ENCODE measurements at places on chromosomes 16 and 17.

- no peak for DNase-seq
Measured at GRCh38 chr16:55284718-55285099, 39.3 kb upstream of the IRX6 start.

DNA sequence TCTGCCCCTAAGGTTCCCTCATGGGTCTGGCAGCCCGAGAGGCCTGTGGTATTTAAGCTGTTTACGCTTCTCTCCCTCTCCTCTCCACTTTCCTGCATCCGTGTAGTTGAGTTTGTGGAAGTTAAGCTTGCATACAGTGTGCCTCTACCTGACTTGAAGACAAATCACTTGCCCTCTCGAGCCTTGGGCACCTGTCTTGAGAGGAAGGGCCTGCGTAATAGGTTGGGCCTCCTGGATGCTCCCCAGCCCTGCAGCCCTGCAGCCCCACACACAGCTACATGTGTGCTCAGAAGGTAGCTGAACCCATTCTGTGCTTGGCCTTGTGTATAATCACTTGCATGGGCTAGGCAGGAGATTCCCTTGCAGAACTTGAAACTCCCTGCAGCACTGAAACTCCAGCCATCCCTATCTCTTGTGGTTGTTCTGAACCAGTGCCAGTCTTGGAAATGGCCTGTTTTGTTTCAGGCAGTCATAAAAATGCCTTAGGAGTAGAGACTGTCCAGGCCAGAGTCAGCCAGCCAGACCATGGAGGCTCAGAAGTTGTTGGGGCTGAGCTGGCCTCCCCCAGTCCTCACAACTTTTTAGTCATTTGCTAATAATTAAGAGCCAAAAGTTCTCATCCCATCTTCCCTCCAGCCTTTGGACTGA, 134.6 kb downstream of the CLEC16A start:
- DNase-seq, result no peak

DNA sequence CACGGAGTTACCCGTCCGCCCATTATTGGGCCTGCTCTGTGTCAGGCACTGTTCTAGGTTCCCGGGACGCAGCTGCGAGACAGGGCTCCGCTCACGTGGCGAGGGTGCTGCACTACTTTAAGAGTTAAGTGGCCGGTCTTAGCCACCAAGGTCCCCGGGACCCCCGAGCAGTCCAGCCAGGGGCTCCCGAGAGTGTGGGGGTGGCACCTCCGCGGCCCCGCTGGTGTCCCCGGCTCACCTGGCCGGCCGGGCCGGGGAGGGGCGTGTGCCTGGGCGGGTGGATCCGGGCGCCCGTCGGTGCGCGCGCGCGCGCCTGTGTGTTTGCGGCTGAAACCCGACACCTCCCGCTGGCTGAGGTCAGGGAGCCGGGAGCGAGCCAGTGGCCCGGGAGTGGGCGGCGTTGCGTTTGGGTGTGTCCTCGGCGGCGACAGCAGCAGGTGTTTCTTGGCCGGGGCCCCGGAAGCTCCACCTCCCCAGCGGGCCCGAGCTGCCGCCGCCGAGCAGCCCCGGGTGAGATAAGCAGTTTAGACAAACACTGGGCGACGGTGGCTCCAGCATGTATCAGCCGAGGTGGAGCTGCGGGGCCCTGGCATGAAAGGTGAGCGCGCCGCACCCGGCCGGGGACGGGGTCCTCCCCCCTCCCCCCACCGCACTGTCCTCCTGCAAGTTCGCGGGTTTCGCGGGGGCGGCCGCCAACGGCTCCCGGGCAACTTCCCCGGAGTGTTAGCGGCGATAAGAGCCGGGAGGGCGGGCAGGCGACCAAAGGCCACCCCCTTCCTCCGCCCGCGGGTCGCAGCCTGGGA, at the start of gene GSE1:
Gene GSE1, plus strand, starts transcription at position 522 of the 803 bp plus-strand sequence. Its CDS starts 70 bp downstream, at position 592.
- peak; percentile 69 for DNase-seq

DNA sequence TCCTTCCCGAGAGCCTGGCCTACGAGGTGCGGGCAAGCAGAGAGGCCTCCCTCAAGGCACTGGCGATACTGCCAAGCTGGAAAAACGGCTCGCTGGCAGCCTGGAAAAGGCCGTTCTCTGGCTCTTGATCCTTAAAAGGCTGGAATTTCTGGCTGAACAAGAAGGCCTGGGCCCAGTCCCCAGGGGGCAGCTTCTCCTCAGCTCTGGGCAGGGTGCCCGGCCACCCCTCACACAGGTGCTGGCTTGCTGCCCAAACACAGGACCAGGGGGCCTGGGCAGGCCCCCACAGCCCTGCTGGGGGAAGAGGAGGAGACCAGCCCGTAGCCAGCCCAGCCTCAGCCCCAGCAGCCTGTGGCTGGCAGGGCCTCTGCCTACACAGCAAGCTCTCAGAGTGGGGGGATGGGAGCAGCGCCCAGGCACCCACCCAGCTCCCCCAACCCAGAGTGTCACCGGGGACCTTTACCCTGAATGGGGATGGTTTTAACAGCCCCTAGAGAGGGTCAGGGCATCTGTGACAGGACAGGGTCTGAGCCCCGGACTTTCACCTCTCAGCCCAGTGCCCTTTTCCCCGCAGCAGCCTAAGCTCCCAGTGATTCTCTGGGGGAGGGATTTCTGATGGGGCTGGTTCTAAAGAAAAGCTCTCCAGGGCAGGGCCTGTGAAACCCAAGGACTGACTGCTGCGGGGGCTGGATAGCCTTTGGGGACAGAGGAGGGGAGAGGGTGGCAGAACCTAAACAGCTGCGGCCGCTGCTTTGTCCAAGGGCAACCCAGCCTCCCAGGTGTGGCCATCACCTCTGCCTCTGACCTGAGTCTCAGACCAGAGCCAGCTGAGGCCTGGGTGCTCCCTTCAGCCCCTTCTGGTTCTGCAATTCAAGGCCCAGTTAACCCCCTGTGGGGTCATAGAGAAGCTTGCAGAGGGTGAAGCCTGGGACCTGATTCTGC, 38.6 kb upstream of the TOB1 start:
- DNase-seq, result no peak

- no peak for DNase-seq
Measured at GRCh38 chr16:69253870-69254341, 57.2 kb upstream of the VPS4A start.

GRCh38 chr17:47205419-47205963, 3.7 kb upstream of the MYL4 start:
- DNase-seq, result no peak

DNA sequence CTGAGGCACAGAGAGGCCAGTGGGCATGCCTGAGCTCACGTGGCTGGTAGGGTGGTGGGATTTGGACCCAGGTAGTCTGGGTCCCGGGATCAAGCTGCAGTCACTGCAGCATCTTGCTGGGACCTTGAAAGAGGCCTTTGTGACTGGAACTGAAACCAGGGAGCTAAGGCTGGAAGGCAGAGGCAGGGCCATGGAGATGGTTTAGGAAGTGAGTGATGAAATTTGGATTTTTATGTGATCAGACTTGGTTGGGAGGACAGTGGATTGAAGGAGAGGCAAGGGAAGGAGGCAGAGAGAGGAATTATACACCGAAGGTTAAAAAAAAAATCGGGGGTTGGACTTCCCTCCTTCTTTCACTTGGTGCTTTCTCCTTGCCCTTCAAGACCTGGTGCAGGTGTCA, 255.4 kb upstream of the CACNG5 start:
- DNase-seq, result no peak

DNA sequence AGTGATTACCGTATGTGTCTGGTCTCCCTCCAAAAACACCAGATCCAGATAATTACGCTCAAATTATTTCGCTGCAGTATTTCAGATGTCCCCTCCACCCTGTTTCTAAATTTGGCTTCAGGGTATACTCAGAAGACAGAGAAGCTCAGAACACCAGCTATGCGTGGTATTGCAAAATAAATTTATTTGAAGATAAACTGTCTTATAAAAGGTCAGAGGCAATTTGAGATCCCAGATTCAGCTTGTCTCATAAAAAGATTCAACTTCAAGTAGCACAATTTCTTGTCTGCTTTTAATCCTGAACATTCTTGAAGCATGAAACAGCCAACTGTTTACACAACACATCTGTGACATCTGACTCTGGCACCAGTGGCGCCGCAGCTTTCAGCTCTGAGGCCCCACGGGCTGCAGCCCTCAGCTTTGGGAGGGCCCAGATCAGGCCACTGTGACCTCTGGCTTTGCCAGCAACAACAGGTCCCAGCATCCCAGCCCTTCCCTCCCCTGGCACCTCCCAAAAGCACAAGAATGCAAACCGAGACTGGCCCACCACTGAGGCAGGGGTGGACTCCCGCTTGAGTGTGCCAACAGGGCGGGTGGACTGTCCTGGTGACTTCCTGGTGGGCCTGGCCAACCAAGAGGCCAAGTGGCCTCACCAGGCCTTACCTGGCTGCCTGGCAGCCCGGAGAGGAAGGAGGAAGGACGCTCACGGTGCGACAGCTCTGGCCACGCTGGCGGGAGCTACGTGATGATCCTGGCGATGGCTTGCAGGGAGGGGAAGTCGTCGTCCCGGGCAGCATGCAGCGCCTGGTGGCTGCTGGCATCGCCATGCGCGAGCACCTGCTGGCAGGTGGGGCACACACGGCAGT, 8.0 kb downstream of the SYNGR3 start:
- no peak for DNase-seq

DNA sequence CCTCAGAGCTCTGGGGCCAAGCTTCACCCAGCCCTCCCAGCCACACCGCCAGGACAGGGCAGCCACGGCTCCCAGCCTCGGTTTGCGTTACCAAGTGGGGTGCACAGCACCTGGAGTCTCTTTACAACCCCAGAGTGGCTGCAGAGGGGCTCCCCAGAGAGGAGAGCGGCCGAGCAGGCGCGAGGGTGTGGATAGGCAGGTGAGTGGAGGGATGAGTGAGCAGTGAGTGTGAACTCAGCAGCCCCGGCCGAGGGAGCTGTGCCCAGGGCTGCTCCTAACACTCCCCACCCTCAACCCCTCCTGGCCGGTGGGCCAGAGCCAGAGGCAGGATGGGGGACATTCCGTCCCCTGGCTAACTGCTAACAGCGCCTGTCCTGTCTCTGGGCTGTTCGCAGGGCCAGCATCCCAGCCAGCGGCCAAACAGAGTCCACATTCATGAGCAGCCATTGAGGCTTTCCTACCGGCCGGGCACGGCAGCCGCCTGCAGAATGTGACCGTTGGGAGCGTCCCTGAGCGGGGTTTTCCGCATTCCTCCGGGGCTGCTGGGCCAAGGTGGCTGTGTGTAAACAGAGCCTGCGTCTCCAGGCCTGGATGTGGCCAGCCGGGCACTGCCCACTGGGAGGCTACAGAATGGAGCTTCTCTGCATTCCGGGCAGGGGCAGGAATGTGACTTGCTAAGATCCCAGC, 5.3 kb downstream of the ZNF469 start:
- no peak for DNase-seq

DNA sequence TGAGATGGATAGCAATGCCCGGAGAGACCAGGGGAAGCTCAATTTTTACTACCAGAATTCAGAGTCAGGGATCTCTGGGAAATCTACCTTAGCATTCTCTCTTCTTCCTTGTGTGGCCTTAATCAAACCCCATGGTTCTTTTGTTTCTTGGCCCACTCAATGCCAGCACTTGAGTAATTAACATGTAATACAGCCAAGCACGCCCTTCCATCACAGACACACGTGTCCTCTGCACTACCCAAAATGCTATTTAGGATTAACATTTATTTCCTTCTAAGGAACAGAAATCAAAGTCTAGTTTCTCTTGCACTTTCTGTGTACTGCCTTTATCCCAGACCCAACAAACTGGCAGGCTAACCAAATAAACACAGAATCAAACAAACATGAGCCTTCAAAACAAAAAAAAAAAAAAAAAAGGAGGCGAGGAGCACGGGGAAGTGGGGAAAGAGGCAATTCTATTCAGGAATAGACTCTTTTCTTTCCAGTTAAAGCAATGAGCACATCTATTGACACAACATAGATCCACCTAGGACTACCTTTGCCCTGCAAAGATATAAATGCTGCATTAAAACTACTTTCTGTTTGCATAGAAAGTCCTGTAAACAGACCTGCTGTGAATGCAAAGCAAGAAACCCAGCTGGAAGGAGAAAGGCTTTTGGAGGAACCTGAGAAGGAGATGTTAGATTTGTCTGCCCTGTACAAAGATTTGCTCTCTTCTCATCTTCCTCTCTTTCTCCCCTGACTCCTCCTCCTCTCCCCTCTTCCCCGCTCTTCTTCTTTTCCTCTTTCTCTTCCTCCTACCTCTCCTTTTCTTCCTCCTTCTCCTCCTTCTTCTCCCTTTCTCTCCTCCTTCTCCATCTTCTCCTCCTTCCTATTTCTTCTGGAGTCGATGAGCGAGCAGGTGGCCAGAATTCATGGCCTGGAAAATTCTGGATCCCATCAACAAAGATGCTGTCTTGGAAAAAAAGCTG, 294.4 kb downstream of the NPIPA8 start:
- no peak for DNase-seq

DNA sequence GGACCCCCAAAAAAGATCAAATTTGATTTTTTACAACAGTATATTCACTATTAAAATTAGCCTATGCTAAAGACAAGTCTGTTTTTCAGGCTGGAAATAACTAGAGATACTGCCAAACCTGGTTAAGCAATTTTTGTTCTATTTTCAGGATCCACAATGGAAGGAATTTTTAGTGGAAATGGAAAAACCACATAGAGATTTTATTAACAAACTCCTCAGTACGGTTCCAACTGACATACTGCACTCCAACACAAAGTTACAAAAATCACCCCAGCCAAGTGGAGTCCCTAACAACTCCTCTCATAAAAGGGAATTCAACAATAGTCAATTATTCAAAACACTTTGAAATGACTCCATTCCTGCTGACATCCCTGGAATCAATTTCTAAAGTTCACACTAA, 101.6 kb upstream of the TOB1 start:
- no peak for DNase-seq

GRCh38 chr16:11797166-11797956, at the start of gene ZC3H7A:
TSS of gene ZC3H7A (minus strand) at chr16:11797258. CDS start at chr16:11782354, 14,904 bp downstream.
- DNase-seq, result peak; percentile 95

GRCh38 chr17:9026741-9027140, 5.4 kb downstream of the NTN1 start:
- DNase-seq, result no peak

- DNase-seq, result no peak
Measured at GRCh38 chr16:8374586-8375231, 215.6 kb downstream of the TMEM114 start.

DNA sequence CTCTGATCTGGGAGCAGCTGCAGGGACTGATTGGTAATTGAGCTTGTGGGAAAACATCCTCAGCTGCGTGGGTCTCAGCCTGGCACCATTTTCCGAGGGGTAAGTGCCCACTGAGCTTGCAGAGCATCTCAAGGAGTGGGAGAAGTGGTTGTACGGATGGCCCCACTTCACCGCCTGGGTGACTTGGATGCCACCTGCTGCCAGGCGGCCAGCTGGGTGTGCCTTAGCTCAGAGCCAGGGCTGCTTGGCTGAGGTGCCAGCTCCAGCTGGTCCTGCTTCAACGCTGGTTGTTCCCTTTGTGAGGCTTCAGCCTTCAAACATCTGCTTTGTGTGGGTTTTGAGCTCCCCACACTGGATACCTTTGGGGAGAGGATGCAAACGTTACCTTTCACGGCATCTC, 482.7 kb upstream of the EEF2KMT start:
- DNase-seq, result no peak

DNA sequence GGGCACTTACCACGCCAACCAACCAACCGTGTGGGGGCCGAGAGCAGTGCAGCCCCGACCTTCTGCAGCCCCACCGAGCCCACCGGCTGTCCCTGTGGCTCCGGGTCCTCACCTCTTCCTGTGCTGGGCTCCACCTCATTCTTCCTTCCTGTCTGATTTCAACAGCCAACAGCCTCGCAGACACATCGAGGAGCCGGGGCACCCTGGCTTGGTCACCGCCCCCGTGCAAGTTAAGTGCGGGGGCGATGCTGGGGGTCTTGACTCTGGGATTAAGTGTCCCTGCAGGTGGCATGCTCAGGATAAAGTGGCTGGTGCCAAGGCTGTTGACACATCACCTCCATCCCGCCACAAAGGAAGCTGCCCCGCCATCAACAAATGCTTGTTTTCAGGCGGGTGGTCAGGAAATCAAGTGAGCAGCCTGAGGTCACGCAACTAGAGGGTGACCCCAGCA, at the start of gene NLRC3:
Gene NLRC3, minus strand, starts transcription at position 102 of the 451 bp plus-strand sequence. CDS start 12,367 bp downstream, outside the sequence.
- no peak for DNase-seq

All from frontal cortex (tissue), 4 donors.